ENCODE measurements at places on chromosomes 3 and 15.

DNA sequence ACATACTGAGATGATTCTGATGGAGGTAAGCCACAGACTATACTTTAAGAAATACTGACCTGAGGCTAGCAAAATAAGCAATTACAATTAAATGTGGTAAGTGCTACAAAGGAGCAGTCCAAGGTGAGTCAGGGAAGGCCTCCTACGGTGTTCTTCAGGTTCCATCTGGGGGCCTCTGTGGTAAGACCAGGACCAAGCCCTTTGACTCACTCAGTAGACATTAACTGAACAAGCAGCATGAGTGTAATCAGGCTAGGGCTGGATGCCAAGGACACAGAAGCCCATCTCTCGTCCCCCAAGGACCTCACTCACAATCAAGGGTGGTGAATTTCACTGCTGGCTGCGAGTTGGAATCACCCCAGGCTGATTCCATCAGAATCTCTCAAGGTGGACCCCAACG lies 37.3 kb downstream of the DZIP1L start:
- no peak for DNase-seq

DNA sequence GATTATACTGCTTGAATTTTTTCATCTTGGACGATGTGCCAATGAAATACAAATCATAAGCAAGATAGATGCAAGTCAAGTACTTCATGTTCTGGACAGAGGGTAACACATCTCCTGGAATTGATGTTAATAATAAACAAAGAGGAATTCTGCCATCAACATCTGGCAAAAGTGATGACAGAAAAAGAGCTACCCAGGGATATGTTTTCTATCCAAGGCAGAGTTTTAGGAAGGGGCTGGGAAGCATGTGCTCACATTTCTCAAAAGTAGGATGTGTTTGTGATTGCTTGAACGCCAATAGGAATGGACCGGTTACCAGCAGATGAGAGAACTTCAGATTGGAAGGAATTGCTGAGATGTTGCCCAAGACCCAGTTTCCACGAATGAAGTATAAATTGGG lies 242.6 kb upstream of the AGTR1 start:
- no peak for DNase-seq

DNA sequence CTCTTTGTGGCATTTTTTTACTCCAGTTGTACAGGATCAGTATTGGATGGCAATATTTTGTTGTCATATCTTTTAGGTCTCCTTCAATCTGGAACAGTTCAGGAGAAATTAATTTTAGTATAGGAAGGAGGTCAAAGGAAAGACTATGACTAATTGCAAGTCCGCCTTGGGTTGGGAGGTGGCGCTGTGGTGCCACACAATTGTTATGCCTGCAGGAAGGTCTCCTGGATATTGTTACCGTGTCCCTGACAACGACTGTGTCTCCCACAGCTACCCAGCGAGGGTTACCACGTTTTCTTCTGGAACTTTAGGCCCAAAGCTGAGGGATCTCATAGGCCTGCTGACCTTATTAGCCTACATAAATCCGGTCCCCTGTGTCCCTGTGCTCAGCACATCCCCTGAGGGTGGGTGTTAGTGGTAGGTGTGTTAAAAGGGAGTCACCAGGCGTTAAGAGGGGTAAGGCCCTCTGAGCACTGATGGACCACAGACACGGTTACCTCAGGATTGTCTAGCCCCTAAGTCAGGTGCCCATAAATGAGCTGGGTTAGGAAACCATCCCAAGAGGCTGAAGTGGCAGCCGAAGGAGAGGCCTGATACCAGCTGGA lies 31.5 kb downstream of the KCNAB1 start:
- no peak for DNase-seq

GRCh38 chr3:65785065-65785645 lies 253.6 kb downstream of the MAGI1 start:
- DNase-seq = no peak

DNA sequence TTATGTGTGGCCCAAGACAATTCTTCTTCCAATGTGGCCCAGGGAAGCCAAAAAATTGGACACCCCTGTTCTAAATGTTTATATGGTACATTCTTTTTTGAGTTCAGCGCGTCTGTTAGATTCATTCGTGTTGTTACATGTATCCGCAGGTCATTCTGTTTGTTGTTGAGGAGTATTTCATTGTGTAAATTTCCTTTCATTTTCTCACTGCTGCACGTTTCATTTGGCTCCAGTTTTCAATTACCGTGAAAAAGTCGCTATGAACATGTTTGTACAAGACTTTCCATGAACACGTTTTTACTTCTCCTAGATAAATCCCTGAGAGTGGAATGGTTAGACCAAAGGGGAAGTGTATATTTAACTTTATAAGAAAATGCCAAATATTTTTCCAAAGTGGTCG lies 7.5 kb upstream of the OPA1 start:
- no peak for DNase-seq

DNA sequence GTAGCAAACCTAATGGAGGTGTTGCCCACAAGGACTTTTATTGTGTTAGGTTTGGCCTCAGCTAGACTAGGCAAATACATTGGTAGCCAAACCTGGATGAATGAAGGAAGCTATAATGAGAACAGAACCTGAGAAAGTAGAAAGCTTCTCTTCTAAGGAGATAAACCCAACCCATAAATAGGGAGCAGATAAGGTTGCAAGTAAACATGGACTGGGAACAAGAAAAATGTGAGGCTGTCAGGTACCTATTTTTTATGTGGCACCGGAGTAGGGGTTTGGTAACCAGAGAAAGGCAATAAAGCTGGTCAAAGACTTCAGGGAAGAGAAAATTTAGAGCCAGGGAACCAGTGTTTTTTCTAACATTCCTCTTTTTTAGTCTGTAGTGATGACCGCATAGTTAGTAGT lies 25.0 kb downstream of the ZNF654 start:
- DNase-seq = no peak

GRCh38 chr15:98834976-98835375 lies 172.6 kb downstream of the PGPEP1L start:
- no peak for DNase-seq

DNA sequence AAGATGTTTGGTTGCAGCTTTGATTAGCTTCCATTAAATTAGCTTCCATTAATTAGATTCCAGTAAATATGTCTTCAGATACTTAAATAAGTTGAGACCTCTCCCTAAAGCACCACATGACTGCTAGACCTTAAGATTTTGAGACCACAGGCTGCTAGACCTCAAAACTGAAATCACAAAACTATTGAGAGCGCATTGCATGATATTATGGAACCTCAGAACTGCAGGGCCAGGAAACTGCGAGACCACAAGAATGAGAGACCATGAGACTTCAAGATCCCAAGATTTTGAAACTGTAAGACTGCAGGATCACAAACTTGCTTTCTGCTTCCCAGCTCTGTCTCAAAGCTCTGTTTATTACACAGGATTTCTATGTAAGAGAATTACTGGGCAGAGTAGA lies 87.4 kb downstream of the TRIM42 start:
- DNase-seq = no peak

DNA sequence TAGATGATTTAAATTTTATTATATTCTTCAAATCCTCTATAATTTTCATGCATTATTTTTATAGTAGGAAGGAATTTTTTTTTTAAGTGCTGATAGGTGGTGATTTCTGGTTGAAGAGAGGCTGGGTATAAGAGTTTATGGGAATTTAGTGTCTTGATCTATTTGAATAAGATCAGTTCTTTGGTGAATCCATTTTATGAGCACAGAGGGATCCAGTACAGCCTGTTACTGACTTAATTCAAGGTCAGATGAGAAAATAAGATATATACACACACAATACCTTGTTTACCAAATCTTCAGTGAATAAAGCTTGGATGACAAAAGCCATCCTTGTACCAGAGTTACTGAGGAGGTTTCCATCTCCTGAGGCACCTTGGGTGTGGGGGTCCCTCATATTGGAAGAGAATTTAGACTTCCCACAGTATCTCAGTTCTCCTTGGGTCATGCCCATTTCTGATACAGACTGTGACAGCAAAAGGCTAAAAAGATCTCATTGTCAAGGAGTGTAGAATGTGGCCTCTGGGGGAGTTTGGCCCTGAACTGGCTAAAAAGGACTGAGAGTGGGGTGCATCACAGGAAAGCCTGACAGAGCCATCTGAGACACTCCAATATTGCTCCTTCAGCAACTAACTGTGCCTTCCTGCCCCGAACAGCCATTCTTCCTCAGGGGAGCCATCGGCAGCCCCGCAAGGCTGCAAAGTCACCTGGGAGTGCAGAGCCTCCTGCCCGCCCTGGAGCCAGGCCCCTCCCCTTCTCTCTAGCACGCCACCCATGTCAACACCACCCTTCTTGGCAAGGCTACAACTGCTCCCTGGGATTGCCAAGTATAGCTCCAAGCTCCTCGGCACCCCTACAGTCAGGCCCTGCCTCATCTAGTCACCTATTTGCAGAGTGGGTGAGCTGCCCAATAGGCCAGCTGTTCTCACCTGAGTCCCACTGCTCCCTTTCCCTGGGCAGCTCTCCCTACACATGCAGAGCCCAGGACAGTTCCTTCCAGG lies 43.1 kb upstream of the HACD2 start:
- DNase-seq = no peak

- DNase-seq = no peak
Measured at GRCh38 chr15:63922916-63923315, 89.2 kb upstream of the HERC1 start.

- no peak for DNase-seq
Measured at GRCh38 chr3:126685493-126685892, 18.5 kb upstream of the CHCHD6 start.

- no peak for DNase-seq
Measured at GRCh38 chr15:100651253-100651652, 48.9 kb downstream of the ASB7 start.

GRCh38 chr3:53938645-53939044 lies 47.0 kb upstream of the SELENOK start:
- no peak for DNase-seq

- no peak for DNase-seq
Measured at GRCh38 chr3:163812006-163812405, 1266.3 kb downstream of the SI start.

GRCh38 chr3:161395115-161396012 lies 24.0 kb upstream of the SPTSSB start:
- no peak for DNase-seq

DNA sequence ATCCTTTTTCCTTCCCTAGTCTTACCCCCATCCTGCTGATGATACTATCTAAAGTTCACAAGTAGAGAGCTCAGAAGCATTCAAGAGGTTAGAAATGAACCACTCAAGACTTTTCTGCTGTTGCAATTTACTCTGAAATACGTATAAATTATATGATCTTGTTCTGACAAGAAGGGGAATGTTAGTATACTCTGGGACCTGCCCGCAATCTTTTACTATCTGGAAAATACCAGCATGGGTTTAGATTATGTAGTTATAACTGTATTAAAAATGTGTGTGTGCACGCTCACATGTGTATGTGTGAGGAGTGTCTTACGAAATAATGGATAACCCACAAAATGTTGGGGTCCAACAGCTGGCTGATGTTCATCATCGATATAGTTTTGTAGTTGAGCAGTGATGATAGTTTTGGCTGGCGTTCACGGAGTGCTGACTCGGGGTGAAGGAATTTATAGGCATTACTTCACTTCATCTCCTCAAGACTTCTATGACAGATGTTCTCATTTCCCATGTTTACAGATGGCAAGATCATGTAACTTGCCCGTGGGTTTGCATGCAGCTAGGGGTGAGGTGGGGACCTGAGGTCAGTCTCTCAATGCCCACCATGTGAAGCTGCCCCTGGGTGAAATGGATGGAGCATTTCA lies 297.5 kb upstream of the LYSMD4 start:
- no peak for DNase-seq

DNA sequence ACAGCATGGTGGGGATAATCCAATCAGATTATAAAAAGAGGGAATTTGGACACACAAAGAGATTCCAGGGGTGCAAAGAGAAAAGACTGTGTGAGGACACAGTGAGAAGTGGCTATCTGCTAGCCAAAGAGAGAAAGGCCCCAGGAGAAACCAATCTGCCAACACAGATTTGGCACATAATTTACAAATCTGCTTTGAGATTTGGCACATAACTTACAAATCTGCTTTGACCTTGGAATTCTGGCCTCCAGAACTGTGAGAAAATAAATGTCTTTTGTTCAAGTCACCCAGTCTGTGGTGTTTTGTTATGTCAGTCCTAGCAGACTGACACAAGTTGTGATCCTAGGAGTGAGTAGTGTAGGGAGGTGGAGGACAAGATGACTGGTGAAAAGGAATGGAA lies 3.5 kb upstream of the TM4SF18 start:
- no peak for DNase-seq

DNA sequence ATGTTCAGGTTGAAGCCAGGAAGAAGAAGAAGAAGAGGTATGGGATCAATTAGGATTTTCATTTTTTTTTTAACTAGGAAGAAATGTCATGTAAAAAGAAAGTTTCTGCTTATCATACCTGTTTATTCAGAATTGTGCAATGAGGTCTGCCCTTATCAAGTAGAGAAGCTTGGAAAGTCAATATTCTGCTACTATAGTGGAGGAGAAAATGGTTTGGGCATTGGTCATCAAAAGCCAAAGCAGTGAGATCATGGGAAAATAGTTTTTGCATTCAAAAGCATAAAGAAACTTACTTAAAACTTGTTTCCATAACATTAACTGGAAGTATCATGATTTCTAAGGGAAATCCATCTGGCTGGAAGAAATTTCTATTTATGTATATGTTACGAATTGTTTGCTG lies 1239.2 kb downstream of the NSUN3 start:
- DNase-seq = no peak

DNA sequence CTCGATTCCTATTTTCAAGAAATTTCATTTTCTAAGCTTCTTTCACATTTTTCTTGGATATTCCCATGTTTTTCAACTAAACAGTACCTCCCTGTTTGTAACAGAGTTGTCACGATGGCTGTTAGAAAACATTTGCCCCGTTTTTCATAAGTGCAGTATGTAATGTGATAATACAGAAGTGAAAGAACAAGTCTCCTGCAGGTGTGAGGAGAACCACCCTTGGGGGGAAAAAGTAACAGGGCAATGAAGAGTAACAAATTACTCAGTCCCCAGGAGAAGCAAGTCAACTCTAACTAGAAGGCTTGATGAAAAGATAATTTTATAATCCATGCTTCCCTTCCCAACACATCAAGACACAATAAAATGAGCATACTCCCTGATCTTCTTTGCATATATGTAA lies 493.3 kb downstream of the FOXP1 start:
- DNase-seq = no peak
